ENCODE measurements at places on chromosomes 12 and 14.

GRCh38 chr12:11991604-11992003 is 79.1 kb upstream of the BCL2L14 start:
- DNase-seq: no peak

DNA sequence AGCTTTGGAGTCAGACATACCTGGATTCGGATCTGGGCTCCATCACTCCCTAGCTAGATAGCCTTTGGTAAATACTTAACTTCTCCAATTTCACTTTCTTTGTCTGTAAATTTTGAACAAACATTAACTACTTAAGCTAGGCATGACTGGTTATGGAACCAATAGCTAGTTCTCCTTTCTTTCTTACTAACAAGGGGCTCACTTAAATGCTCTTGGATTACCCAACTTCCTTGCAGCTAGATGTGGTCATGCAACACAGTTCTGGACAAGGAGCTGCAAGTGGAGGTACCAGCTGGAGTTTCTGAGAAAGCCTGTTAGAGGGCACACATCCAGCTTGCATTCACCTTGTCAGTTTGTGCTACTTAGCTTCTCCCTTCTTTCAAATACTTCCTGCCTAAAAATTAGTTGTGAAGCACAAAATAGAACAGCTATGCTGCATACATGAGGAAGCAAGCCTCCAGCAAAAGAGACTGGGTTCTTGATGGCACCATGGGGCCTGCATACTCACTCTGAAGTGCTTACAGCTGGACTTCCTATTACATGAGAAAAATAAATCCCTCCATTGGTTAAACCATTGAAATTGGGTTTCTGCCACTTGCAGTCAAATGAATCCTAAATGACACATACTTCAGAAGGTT is 210.1 kb upstream of the EEA1 start:
- DNase-seq: no peak

- DNase-seq: no peak
Observed at GRCh38 chr14:54774824-54775223, 127.8 kb downstream of the GCH1 start.

DNA sequence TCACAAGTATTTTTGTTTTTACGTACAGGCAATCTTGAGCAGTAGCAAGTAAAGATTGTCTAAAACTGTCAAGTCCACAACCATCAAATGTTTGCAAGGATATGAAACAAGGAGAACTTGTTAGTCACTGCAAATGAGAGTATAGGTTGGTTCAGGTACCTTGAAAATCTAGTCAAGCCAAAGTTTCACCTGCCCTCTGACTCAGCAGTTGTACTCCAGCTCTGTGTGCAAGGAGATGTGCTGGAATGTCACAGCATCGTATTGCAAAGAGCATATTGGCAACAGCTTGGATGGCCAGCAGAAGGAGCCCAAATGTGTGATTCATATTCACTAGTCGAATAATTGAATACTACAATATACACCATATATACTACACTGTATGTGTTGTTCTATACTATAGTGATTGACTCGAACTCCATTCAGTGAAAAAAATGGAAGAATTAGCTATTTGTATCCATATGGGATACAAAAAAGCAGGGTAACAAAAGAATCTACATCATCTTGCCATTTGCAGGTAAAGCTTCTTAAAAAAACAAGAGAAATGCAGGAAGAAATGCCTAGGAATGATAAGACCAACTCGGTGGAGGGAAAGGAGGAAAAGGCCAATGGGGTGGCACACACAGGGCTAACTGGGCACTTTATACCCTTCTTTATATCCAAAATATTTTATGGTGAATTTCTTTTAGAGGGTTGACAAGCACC is 44.0 kb downstream of the EID3 start:
- no peak for DNase-seq

DNA sequence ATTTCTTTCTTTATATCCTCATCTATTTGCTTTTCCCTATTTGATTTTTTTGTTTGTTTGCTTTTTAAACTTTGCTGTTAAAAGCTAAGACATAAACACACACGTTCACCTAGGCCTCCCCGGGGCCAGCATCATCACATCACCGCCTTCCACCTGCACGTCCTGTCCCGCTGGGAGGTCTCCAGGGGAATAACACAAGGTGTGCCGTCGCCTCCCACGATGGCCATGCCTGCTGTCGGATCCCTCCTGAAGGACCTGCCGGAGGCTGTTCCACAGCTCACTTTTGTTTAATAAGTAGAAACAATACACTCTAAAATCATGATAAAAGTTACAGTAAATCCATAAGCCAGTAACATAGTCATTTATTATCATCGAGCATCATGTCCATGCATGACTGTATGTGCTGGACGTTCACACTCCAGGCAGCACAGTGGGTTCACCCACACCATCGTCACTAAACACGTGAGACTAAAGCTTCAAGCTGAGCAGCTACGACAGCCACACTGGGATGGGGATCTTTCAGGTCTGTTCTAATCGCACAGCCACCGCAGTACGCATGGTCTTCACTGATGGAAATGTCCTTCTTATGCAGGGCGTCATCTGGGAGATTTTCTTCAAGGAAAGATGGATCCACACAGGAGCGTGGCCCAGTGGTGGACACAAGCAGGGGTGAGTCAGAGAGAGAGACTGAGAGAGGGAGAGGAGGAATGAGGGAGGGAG is 3.6 kb downstream of the RIMBP2 start:
- DNase-seq: no peak

DNA sequence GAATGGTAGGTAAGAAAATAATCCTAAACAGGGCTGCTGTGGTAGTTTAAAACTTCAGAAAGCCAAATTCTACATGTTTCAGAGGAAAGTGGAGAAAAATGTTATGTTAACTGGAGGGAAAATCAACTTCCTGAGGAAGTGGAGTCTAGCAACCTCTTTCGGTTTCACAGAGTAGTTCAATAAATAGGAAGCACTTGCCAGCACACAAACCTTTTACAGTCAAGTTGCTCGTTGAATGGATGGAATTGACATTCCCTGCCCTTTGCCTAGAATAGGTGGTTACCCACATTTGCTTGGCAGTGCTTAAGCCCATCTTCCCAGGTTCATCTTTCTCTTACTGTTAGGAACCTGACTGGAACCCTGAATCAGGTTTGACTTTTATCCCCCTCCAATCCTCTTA is 15.9 kb downstream of the ANKRD13A start:
- DNase-seq: no peak

GRCh38 chr14:40981247-40981646 is 625.4 kb upstream of the LRFN5 start:
- DNase-seq: no peak

GRCh38 chr12:115700896-115701465 is 576.5 kb downstream of the MED13L start:
- DNase-seq: no peak

All from A673 (cell line).